ENCODE measurements at places on chromosomes 7 and 10. TPM values are rescaled to one million over a fixed set of nuclear protein-coding genes. Genes with fewer than 3 reads are reported as not detected.
A peak's percentile ranks its signal among the peaks of the same experiment; 100 is the strongest.

Gene CCL24
- not detected for total RNA-seq

Gene PRKCQ
- 0.44 TPM for total RNA-seq

Gene RNF32
- 0.44 TPM for total RNA-seq

Gene PDK4
- total RNA-seq, result 23.1 TPM

Gene ANXA8
- total RNA-seq, result not detected

Gene CLDN15
- total RNA-seq, result 1.3 TPM

Gene FAM204A
- total RNA-seq, result 28.0 TPM

Gene TMEM225B
- 0.22 TPM for total RNA-seq

Gene SPDYE2
- total RNA-seq, result not detected

Gene GET4
- total RNA-seq, result 34.2 TPM

Gene DPYSL4
- total RNA-seq, result 11.8 TPM

Gene NPY4R
- not detected for total RNA-seq

Gene KIAA1217
- 2.8 TPM for total RNA-seq

- no peak for DNase-seq
Observed at GRCh38 chr10:128466831-128467371, 340.7 kb upstream of the MKI67 start.

GRCh38 chr10:78063236-78063635 lies 29.6 kb downstream of the RPS24 start:
- DNase-seq, result no peak

GRCh38 chr10:3848775-3849635 lies 64.0 kb upstream of the KLF6 start:
- no peak for DNase-seq

DNA sequence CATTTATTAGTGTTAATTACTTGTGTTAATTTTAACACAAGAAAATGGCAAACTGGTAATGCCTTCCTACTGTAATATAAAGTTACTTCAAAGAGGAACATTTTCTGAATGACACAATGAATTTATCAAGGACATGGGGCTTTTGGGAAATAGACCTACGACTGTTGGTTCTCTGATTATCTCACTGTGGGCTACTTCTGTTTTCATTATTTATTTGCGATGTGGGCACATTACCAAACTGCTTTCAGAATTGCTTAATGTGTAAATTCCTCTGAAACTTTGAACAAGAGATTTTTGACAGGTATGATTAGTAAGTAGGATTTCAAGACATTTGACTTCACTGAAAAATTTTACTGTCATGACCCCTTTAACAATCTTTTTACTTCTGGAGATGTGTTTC lies 535.6 kb downstream of the CNTNAP2 start:
- no peak for DNase-seq

GRCh38 chr7:91034459-91035368 lies 229.5 kb upstream of the FZD1 start:
- peak; percentile 61 for DNase-seq

GRCh38 chr7:98314469-98314868 lies 33.0 kb downstream of the BRI3 start:
- peak; percentile 50 for DNase-seq

DNA sequence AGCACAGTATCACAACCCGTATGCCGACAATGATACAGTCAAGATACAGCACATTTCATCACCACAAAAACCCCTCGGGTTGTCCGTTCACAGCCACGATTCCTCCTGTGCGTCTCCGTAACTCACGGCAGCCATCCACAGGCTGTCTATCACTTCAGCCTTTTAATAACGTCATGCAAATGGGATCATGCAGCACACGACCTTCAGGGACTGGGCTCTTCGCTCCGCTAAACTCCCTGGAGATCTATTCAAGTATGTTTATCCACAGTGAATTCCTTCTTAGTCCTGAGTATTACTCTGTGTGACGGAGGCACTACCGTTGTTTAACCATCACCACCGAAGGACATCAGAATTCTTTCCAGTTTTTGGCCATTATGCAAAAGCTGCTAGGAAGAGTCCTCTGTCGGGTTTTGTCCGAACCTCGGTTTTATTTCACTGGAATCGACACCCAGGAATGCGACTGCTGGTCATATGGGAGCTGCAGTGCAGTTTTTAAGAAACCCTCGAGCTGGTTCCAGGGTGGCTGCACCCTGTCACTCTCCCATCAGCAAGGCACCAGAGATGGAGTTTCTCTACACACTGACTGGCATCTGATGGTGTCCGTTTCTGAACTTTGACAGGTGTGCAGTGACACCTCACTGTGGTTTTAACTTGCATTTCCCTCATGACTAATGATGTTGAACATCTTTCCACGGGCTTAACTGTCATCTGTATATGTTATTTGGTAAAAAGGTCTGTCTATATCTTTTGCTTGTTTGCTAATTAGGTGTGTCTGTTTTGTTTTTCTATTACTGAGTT lies 193.6 kb downstream of the MAD1L1 start:
- DNase-seq, result no peak

GRCh38 chr7:97018126-97018601 lies 6.5 kb downstream of the DLX5 start:
- no peak for DNase-seq

DNA sequence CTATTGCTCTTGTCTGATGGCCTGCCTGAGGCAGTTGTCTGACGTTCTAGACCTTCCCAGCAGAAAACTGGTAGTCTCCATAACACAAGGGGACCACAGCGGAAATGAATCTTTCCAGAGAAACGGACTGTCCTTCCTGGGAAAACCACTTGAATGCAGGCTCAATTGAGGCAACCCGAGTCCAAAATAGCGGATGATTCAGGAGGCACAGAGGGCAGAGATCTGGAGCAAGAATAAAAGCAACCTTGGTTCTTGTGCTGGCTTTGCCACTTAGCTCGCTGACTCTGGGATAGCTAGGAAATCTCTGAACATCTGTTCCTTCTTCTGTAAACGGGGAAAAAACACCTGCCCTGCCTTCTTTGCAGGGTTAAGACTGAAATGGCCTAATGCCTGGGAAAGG lies 178.8 kb downstream of the NEURL1 start:
- DNase-seq, result no peak

DNA sequence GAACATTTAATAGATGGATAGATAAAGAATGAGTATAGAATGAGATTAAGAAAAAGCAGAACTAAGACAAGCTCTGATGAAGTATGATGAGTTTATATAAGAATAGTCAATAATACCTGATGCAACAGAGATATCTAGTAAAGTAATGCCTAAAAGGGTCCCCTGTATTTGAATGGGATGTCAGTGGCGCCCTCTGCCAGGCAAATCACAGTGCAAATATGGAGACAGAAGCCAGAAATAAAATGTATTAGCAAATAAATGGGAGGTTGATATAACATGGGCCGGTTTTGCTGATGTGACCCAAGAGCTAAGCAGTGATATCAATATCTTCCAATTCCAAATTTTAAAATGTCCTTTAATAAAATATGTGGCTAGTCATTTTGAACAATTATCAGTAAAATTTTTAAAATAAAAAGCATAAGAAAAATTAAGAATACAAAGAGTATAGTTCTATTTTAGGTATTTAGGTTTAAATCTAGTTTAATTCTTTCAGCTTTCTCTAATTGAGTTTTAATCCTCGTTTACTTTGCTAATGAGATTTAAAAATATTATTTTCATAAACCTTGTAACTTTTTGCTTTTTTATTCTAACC lies 62.6 kb downstream of the ADK start:
- peak; percentile 71 for DNase-seq

DNA sequence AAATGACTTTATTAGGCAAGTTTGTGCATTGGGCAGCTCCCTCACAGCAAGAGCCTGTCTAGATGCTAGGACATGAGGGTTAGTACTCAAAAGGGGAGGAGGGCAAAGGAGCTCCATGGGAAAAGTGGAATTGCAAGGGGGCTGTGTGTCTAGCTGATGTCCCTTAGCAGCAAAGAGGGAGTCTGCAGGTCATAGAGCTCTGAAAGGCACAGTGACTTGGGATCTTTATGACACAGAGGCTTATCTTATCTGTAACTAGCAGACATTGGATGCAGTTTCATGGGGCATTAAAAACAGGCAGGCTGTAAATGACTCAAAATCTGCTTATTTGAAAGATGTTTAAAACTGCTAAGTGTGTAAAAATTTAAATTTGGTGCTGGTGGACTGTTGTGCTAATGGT lies 556.2 kb upstream of the FZD8 start:
- no peak for DNase-seq

DNA sequence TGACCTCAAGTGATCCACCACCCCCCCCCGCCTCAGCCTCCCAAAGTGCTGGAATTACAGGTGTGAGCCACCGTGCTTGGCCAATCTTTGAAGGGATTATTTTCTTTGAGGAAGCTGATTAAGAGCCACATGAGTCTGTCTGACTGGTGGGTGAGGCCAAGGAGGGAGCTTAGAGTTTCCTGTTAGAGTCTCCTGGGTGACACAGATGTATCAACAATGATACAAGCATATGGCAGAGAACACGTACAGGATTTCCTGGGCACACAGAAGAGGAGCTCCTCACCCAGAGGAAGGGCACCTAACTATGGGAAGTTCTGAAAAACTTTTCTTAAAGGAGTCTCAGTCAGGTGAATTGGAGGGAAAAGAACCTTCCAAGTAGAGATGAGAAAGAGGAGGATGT lies 69.4 kb downstream of the GOLGA7B start:
- no peak for DNase-seq

DNA sequence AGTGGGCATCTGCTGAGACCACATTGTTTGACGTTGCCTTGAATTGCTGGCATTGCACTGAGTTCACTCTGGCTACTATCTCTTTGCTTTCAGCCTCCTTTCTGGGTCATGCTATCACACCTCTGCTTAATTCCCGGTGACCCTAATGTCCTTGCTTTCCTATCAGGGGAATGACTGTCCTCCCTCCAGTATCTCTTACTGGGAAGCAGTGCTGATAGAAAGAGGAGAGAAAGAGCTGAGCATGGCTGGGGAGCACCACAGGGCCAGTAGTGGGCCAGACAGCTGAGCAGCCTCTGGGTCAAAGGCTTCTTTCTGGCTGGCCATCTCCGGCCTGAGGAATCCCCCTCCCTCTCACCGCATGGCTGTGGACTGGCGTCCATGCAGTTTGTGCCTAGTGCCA lies 428.7 kb downstream of the INHBA start:
- DNase-seq, result no peak

DNA sequence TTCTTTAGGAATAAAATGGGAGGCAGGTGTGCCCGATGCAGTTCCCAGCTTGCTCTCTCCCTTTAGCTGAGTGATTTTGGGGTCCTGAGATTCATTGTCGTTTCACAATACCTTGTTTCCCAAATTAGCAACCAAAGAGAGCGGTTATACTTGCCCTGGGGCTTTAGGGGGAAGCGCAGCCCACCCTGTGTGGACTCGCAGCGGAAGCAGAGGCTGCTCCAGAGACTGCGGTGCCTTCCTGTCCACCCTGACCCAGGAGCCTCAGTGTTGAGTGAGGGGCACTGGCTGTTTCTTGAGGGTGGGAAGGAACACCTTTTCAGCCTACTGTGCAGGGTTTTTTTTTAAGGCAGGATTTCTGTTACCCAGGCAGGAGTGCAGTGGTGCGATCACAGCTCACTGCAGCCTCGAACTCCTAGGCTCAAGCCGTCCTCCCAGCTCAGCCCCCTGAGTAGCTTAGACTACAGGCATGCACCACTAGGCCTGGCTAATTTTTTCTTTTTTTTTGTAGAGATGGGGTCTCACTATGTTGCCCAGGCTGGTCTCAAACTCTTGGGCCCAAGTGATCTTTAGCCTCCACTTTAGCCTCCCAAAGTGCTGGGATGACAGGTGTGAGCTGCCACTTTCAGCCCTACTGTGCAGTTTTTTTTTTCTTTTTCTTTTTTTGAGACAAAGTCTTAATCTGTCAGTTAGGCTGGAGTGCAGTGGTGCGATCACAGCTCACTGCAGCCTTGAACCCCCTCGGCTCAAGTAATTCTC lies 67.0 kb downstream of the DNAJB6 start:
- DNase-seq, result no peak

DNA sequence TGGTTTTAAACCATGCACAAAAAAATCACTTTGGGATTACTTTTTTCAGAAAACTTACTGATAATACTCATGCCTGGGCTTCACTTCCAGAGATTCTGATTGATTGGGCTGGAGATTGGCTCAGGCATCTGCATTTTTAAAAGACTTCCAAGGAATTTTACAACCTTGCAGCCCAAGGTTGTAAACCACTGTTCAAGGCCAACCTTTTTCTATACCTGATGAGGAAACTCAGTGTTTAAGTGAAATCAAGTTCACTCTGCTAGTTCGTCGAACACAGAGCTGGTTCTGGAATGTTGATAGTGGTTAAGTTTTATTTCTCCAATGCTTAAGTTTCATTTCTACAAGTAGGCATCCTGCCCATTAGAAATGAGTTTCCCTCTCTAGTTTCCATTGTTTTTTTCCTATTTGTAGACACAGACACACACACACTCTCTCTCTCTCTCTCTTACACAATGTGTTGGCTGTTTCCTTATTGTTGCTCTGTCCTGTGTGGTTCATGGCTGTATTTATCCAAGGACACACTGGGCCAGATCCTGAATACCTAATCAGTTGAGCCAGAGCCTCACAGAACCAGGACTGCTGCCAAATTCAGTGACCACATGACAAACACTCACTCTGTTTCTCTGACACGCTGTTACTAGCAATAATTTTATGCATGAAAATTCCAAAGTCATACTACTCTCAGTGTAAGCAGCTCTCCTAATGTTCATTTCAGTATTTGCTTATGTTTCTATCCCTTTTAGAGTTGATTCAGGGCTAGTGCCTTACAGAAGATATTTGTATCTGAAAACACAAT lies 3.7 kb upstream of the IFIT1B start:
- peak; percentile 99 for DNase-seq

GRCh38 chr10:101136007-101136707 lies 5.1 kb downstream of the TLX1 start:
- DNase-seq, result no peak

GRCh38 chr10:100829933-100830727 lies 82.6 kb upstream of the SLF2 start:
- DNase-seq, result no peak

DNA sequence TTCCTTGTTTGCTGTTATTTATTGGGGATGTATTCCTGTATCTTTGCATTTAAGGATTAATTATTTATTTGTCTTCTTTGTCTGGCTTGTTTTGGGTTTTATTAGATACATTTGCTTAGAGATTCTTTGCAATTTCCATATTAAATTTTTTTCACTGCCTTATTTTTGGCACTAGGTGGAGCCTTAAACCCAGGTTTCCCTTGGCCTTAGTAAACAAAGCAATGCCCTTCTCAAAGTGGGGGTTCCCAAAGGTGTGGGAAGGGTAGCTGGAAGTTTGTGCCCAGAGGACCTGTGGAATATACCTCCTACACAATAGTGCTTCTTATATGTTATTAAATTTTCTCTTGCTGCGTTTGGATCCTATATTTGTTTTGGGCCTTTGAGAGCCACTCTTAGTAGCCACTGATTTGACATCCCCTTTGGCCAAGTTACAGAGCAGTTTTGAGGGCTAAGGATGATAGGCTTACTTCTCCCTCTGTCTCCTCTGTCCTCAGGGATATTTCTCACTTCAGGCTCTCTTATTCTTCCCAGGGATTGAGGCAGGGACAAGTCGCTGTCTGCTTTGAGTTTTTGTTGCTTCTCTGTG lies 162.3 kb downstream of the ITGB1 start:
- DNase-seq, result peak; percentile 53

GRCh38 chr7:26543340-26543739 lies 251.7 kb downstream of the SNX10 start:
- DNase-seq, result no peak
